ENCODE measurements at places on chromosomes 3 and 15. TPM values are rescaled to one million over a fixed set of nuclear protein-coding genes. Genes with fewer than 3 reads are reported as not detected.
A peak's percentile ranks its signal among the peaks of the same experiment; 100 is the strongest.

DNA sequence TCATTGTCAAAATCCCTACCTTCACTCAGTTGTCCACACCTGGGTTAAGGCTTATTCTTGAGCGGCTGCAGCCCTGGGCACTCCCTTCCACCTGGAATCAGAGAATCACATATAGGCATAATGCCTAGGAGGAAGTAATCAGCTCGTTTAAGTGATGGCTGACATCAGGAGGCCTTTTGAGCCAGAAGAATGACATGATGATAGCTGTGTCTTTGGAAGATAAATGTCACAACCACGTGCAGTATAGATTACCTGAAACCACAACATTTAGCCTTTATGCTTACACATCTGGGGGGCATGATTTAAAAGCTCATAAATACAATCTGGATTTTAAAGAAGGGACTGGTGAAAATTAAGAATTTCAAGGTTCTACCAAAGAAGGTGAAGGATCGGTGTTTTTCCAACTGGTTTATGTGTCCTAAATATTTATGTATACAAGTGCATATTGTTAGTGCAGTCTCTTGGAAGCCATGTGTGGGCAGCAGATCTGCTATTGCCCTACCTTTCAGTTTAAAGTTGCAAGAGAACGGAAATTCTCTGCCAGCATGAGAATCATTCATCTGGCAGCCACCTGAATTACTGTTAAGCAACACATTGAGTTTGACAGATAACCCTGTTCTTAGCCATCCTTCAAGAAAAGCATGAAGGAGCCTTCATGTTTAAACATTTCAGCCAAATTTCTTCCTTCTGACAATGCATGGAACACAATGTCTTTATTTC is 163.4 kb upstream of the NR2E3 start:
- no peaks in the 10 kb centered on the region for H3K27me3 ChIP-seq
- peaks cover 12% of the 10 kb centered on the region for H3K4me1 ChIP-seq
- no peak for DNase-seq

DNA sequence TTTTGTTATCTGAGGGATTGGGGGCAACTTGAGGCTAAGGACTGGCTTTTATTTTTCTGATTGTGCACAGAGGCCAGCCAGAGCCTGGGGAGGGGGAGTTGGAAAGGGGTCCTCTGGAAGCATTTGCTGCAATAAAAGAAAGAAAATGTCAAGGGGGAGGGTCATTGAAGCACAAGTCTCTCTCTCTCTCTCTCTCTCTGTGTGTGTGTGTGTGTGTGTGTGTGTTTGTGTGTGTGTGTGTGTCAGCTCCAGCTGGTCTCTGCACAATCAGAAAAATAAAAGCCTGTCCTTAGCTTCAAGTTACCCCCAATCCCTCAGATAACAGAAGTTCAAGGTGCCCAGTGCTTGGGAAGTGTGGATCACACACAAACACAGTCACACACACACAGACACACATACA is 52.1 kb upstream of the CCDC174 start:
- no peaks in the 10 kb centered on the region for H3K4me1 ChIP-seq
- DNase-seq, result no peak
- H3K27me3 ChIP-seq, result peaks cover 80% of the 10 kb centered on the region
- H3K36me3 ChIP-seq, result no peaks in the 10 kb centered on the region
- H3K4me3 ChIP-seq, result no peak overlapping the region

Gene XIRP1
- total RNA-seq, result not detected

DNA sequence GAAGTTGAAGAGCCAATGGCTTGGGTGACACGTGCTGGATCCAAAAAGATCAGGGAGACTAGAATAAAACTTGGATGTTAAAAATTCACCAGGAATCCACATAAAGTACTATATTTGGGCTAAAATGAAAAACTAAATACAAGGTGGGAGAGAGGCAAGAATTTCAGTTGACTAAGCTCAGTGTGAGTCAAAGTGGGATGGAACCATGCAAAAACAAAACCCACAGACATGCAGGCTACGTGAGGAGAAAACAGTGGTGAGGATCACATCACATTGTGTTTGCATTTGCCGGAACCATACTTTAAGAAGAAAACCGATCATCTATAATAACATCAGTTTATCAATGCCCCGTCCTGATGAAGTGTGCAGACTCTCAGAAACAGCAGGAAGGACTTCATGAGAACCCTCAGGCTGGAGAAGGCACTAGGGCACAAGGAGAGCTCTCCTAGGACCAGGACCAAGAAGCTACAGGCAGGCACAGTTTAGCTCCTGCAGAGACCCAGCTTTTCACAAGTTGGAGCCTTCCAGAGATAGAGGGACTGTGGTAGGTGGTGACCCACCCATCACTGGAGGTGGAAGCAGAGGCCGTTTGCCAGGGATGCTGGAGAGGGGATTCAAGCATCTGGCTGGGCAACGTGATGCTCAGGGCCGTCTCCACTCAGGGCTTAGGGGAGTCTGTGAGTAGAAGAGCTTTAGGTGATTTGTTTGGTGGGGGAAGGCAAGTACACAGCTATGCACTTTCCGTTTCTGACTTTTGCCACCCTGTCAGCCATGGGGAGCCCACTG is 29.0 kb upstream of the NR2E3 start:
- no peak for DNase-seq
- H3K36me3 ChIP-seq, result no peaks in the 10 kb centered on the region
- H3K4me3 ChIP-seq, result no peak overlapping the region
- H3K27me3 ChIP-seq, result no peaks in the 10 kb centered on the region
- H3K27ac ChIP-seq, result no peak overlapping the region

DNA sequence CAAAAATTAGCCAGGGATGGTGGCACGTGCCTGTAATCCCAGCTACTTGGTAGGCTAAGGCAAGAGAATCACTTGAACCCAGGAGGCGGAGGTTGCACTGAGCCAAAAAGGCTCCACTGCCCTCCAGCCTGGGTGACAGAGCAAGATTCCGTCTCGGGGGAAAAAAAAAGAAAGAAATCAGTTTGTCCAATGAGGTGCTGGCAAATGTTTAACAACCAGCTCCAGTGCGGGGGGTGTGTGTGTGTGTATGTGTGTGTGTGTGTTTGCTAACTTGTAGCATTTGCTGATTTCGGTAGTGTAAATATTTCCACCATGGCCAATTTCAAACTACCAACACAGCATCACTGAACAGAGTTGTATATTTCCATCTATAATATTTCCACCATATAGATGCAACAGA is 23.8 kb upstream of the IDH2 start:
- DNase-seq, result no peak
- H3K4me3 ChIP-seq, result no peak overlapping the region
- H3K27ac ChIP-seq, result no peak overlapping the region
- no peaks in the 10 kb centered on the region for H3K36me3 ChIP-seq
- no peaks in the 10 kb centered on the region for H3K4me1 ChIP-seq

DNA sequence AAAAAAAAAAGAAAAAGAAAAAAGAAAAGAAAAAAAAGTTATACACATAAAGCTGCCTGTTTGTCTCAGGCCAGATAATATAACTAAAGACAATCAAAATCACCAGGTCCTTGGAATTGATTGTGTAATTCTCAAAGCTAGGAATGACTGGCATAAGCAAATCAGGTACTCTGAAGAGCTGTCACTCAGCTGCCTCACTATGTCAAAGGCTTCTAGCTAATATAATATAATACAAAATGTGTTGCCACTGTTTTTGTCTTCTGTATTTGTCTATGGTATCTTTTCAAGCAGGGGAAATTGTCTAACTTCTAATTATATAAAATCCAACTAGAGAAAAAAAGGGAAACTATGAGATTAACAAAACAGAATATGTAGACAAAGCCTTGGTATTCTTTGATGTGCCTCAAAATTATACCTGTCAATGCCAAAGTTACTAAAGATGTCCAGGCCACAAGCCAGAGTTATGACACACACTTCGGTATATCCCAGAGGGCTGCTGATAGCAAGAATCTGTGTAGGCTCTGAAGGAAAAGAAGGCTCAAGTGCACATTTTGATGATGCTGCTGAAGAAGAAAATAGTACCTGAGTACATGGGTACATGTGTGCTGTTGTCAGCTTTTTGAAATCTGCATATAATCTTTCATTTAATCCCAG is 37.0 kb upstream of the NR2E3 start:
- H3K27me3 ChIP-seq, result no peaks in the 10 kb centered on the region
- H3K4me3 ChIP-seq, result no peak overlapping the region
- no peaks in the 10 kb centered on the region for H3K4me1 ChIP-seq
- H3K36me3 ChIP-seq, result peaks cover 4% of the 10 kb centered on the region
- no peak for DNase-seq

Gene GOLGA8R
- 3.0 TPM for total RNA-seq

DNA sequence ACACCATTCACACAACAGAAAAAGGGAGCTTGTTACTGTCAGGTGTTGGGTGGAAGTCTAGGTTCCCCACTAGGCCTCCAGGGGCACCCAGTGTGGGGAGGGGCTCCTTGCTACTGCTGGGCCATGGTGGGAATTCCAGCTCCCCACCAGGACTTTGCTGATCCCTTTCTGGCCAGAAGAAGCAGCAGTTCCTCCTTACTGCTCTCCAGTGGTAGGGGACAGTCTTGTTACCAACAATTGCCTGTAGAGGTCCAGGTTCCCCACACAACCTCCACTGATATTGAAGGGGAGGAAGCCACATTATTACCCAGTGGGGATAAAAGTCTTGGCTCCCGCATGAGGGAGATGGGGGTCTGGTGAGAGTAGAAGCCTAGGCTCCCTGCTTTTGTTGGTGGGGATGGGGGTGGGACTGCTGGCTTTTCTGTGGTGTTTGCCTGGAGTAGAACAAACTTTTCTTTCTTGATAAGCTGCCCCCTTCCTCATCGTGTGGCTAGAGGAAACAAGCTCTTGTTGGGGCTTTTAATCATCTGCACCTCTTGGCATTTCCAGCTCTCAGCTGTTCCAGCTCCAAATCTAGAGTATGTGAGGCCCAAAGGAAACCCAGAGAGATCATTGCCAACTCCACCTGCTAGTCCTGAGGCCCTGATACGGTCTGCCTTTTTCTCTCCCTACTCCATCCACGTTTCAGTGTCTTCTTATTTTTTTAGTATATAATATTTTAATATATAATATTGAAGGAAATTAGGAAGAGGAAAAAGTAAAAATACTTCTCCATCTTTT is 824.2 kb downstream of the AGBL1 start:
- H3K27me3 ChIP-seq, result no peaks in the 10 kb centered on the region
- DNase-seq, result no peak
- H3K36me3 ChIP-seq, result no peaks in the 10 kb centered on the region
- H3K27ac ChIP-seq, result no peak overlapping the region

DNA sequence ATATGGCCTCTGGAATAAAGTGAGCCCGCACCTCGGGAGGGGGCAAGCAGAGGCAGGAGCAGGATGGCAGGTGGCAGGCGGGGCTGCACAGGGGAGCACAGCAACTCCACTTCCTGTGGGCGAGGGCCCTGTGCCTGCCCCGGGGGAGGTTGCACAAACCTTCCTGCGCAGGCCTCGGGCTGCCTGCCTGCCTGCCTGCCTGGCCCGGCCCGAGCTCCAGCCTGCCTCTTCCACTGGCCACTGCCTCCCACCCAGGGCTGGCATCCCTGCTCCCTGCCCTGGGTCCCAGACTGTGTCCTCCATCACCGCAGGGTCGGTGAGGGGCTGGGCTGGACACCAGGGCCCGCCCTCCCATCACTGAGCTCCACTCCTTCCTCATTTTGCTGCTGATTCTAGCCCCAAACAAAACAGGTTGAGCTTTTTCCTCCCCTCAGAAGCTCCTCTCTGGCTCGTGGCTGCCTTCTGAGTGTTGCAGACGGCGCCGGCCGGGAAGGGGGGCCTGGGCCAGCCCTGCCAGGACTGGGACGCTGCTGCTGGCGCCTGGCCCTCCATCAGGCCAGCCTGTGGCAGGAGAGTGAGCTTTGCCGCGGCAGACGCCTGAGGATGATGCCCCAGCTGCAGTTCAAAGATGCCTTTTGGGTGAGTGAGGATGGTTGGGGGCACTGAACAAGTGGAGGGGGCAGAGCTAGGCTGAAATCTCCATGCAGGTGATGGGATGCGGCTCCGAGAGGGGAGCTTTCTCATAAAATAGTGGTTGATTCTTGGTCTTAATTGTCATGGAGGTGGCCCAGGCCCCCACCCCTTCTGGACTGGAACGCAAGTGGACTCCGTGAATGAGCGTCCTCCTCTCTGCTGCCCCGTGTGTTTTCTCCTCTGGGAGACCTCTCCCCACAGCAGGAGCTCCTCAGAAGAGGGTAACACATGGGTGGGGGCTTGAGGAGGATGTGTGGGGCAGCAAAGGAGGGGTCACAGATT is at the start of gene PSTPIP1:
PSTPIP1 (plus strand) TSS at position 156 of the 975 bp plus-strand sequence; CDS start at position 604, 448 bp downstream.
- no peaks in the 10 kb centered on the region for H3K36me3 ChIP-seq
- H3K4me1 ChIP-seq, result no peaks in the 10 kb centered on the region
- H3K4me3 ChIP-seq, result no peak within 1 kb of the TSS
- DNase-seq, result peak; percentile 12

Gene GUCA1C
- not detected for total RNA-seq

GRCh38 chr15:64807051-64807749 is 18.2 kb downstream of the PIF1 start:
- H3K36me3 ChIP-seq, result no peaks in the 10 kb centered on the region
- no peak for DNase-seq
- no peaks in the 10 kb centered on the region for H3K4me1 ChIP-seq
- H3K4me3 ChIP-seq, result no peak overlapping the region
- no peak overlapping the region for H3K27ac ChIP-seq

Gene STRIT1
- not detected for total RNA-seq

GRCh38 chr3:33954956-33955355 is 156.5 kb downstream of the PDCD6IP start:
- H3K27ac ChIP-seq, result no peak overlapping the region
- H3K4me3 ChIP-seq, result no peak overlapping the region
- DNase-seq, result peak; percentile 24
- no peaks in the 10 kb centered on the region for H3K36me3 ChIP-seq

DNA sequence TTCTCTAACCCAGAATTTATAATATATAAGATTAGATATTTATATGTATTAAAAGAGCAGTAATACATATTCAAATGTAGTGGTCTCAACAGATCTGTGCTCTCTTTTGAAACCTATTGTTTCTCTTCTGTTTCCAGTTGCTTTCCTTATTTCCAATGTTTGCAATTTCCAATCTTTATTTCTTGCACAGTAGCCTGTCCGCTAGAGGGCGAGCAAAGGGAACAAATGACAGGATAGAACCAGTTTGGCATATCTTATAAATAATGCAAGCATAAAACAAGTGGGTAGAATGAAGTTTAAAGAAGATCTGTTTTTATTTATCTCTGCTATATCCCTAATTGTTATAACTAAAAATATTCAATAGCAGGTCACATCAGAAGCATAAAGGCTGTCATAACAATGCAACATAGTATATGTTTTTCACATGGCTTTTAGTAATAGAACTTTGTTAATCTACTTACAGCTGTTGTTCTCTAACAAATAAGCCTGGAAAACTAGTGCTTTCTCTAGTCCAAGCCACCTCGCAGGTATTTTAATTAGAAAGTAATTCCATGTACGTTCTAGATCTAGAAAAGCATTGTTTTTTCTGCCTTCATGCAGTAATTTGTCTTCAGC is 15.1 kb upstream of the TCAIM start:
- no peaks in the 10 kb centered on the region for H3K27me3 ChIP-seq
- no peak overlapping the region for H3K27ac ChIP-seq
- H3K36me3 ChIP-seq, result no peaks in the 10 kb centered on the region

DNA sequence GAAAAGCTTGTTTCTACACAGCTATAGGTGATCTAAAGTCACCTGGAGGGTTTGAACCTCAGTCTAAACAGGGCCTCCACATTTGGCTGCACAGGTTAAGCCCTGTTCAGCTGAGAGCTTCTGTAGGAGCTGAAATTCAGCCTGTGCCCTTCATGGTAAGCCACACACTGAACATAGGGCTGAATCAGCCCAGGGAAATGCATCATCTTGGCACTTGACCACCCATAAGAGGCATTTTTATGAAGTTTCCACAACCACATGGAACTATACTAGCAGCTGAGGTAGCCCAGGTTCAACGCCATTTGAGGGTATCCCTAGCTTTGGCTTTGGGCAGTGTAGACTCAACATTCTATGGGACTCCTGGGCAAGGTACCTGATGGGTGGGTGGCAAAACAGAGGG is 126.8 kb downstream of the FAM174B start:
- H3K27me3 ChIP-seq, result peaks cover 40% of the 10 kb centered on the region
- no peak for DNase-seq
- peaks cover 6% of the 10 kb centered on the region for H3K4me1 ChIP-seq
- no peak overlapping the region for H3K4me3 ChIP-seq
